ELF-1 (cell line): ENCODE measurements at places on chromosomes 6 and 20.

- no peak for DNase-seq
These were observed 32.2 kb downstream of the MRAP2 start for GRCh38 chr6:84065693-84066290.

GRCh38 chr6:72724545-72724944, 102.7 kb downstream of the KCNQ5 start:
- DNase-seq, result no peak

DNA sequence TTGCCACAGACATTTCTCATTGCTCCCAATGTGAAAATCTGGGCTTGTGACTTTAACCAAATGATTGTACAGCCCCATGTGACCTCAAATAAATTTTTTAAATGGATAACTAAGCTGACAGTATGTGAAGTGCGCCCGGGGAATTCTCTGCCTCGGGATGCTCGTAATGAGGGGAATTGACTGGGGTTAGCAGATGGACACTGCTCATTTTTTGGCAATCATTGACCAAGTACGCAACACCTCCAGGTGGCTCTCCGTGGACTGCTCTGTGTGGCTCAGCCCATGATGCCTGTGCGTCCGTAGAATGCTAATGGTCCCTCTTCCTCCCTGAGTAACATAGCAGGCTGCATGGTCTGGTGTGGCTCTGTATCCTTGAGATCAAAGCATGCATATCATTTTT, 42.4 kb downstream of the FARS2 start:
- DNase-seq, result no peak

- DNase-seq, result peak; percentile 81
These were observed at the start of gene OVOL2 for GRCh38 chr20:18057101-18057993. TSS of gene OVOL2 (minus strand) at chr20:18057916. CDS start at chr20:18057634, 282 bp downstream.

DNA sequence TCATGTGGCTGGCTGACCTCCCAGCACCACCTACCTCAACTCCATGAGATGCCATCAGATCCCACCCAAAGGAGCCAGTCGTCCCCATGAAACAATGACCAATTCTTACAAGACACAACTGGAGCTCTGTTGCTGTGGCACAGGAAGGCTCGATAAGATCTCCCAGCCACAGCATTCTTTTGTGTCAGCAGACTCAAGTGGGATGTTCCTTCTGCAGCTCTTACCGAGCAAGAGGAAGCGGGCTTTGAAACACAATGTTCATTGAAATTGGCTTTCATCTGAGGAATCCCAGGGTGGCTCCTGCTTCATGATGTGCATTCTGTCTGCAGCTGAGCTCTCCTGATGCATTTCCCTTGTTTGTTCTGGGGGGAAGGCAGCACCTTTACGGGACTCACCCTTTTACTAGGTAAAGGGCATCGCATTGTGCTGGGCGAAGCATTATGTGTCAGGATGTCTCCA, 222.0 kb upstream of the SGK1 start:
- DNase-seq, result no peak

- no peak for DNase-seq
These were observed 492.9 kb downstream of the PRKN start for GRCh38 chr6:162234631-162235030.

GRCh38 chr6:10373642-10374359, 41.1 kb downstream of the TFAP2A start:
- DNase-seq, result no peak

- no peak for DNase-seq
These were observed 306.5 kb upstream of the RUNX2 start for GRCh38 chr6:45021676-45022075.
